ENCODE measurements at places on chromosomes 3 and 15. TPM values are rescaled to one million over a fixed set of nuclear protein-coding genes. Genes with fewer than 3 reads are reported as not detected.

Gene VILL
- total RNA-seq = 0.32 TPM

Gene TICRR
- total RNA-seq = 10.9 TPM

Gene MFN1
- total RNA-seq = 19.2 TPM

Gene SCN5A
- 0.38 TPM for total RNA-seq

Gene ITGA11
- 2.4 TPM for total RNA-seq

Gene FBXO40
- not detected for total RNA-seq

Gene MGLL
- 65.4 TPM for total RNA-seq
